ENCODE measurements at places on chromosomes 6 and 20.
A peak's percentile ranks its signal among the peaks of the same experiment; 100 is the strongest.

DNA sequence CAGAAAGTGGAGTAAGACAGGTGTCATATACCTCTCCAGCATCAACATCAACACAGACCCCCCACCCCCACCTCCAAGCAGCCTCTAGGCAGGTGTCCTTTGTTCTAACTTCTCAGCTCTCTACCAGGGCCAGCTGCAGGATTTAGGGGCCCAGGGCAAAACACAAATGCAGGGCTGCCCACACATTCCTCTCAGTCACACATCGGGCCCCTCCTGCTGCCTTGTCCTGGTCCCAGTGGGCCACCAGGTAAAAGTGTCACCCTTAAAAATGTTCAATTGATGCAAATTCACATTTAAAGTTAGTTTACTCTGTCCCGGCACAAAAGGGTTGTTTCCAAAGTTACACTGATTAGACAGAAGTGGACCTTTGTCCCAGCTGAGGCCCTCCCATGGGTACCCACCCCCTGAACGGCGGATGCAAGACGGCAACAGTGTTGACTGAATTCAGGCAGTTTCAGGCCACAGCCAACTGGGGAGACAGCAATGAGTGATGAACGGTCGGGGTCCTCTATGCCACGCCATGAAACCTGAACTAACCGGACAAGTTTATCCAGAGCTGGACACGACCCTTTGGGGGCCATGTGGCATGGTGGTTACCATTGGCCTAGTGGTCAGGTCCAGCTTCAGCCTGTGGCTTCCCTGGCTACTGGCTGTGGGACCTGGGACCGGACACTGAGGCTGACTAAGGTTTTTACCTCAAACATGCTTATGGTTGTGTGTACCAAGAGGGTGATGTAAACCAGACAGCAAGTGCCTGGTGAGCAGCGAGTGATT lies 52.2 kb upstream of the UNC93A start:
- DNase-seq, result no peak

DNA sequence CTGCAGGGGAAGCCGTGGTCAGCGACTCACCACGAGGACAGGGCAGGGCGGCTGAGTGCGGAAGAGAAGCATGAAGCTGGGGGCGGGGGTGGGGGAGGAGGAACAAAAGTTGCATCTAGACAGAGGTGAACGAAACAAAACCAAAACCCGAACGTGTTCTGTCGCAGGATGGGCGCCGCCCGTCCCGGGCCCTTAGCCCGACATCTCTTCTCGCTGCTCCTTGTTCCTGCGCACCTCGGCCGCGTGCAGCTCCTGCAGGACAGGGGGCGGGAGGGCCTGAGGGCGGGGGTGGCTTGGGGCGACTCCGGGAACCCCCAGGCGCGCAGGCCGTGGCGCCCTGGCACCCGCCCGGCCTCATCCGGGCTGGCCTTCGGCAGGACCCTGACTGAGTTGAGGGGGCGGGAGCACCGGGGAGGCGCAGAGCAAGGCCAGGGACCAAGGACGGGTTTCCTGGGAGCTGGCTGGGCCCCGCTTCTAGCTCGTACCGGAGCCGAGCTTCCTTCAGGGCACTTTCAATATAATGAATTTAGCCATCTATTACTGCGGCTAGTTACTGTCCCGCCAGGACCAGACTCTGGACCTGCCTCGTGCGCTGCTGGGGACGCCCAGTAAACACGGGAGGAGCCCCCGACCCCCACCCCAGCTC lies 12.0 kb downstream of the STMN3 start:
- DNase-seq, result no peak

DNA sequence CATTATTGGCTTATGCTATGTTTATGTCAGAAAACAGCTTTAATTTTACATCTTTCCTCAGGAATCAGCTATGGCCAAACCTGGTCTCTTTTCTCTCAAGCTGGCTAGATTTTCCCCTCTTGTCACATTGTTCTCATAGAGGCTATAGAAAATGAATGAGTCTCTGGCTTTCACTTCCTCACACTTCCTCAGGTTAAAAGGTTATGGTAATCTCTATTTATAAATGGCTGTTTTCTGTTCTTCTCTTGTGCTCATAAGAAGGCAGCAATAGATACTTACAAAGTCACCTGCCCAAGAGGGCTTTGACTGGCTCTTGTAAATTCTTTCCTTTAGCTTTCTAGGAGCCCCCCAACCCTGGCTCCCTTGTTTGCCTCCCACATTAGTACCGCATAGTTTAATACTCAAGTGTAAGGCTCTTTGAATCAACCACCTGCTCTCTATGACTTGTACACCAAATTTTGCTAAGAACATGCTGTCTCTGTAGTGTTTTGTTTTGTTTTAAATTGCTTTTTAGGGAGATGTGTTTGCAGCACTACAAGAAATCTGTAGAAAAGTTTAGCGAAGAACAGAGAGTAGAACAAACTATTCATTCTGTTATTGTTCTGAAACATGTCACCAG lies 897.4 kb upstream of the CITED2 start:
- DNase-seq, result no peak

GRCh38 chr6:164086076-164086887 lies 671.8 kb downstream of the QKI start:
- no peak for DNase-seq

DNA sequence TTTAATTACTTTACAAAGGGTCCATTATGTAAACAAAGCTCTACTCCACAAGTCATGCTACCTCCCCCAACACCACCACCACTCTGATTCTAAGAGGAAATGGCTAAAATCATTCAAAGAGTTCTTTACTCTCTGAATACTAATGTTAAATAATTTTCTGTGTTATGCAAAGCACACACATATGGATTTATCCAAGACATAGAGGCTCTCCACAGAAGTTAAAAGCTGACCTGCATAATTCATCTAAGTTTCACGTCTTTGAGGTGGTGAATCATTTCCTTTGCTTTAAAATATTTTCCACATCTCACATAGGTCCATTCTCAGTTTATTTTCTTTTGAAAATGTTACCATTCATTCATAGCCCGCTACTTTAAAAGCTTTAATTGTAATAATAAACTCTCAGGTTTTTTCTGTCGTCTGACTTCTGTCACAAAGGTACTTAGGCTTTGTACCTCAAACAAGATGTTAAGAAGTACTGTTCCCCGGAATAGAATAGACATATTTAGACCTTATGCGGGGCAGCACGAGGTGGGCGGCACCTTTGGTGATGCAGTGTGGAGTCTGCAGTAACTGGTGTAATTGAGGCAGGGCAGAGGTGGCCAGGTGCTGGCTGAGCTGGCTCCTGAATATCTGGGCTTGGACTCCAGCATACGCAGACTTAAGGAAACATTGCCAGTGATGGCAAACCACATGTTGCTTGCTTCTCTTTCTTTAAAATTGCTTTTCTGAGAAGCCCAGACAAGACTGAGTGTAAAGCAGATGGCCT lies 55.8 kb downstream of the KIF6 start:
- no peak for DNase-seq

- DNase-seq, result no peak
These were observed 2.2 kb downstream of the NKX2-4 start for GRCh38 chr20:21395051-21395665.

DNA sequence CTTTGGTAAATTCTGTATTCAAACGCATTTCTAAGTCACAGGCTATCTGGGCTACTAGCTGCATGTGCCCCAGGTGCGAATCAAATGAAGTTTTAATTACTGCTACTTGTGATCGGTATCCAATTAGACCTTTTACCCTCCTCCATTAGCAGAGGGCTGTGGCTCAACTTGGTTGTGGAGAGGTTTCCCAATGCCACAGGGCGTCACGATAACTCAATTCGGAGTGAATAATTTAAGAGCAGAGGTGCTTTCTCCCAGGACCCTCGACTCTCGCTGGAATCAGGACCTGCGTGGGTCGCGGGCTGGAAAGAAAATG lies 640 bp downstream of the SAYSD1 start:
- peak; percentile 44 for DNase-seq

- no peak for DNase-seq
These were observed 318.8 kb downstream of the ZFAND3 start for GRCh38 chr6:38138374-38138773.

GRCh38 chr20:60050193-60050947 lies 92.1 kb downstream of the CDH26 start:
- no peak for DNase-seq

- no peak for DNase-seq
These were observed 7.9 kb downstream of the ZNF76 start for GRCh38 chr6:35267446-35267845.

DNA sequence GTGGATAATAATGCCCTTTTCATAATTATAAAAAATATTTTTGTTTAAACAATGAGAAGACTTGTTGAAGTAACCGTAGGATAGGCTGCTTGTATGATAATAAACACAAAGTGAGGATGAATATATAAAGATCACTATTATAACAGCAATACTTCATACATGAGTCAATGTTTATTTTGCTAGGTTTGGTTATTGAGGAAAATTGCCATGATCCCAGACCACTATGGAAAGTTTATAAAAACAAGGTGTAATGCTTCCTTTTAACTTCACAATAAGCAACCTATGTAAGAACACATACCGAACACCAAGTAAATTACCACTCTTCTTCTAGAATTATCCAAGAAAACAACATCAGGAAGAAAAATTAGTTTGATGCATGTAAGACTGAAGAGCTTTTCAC lies 495.3 kb upstream of the RNF217 start:
- DNase-seq, result no peak

GRCh38 chr6:13282393-13283069 lies 45.8 kb downstream of the TBC1D7 start:
- no peak for DNase-seq

DNA sequence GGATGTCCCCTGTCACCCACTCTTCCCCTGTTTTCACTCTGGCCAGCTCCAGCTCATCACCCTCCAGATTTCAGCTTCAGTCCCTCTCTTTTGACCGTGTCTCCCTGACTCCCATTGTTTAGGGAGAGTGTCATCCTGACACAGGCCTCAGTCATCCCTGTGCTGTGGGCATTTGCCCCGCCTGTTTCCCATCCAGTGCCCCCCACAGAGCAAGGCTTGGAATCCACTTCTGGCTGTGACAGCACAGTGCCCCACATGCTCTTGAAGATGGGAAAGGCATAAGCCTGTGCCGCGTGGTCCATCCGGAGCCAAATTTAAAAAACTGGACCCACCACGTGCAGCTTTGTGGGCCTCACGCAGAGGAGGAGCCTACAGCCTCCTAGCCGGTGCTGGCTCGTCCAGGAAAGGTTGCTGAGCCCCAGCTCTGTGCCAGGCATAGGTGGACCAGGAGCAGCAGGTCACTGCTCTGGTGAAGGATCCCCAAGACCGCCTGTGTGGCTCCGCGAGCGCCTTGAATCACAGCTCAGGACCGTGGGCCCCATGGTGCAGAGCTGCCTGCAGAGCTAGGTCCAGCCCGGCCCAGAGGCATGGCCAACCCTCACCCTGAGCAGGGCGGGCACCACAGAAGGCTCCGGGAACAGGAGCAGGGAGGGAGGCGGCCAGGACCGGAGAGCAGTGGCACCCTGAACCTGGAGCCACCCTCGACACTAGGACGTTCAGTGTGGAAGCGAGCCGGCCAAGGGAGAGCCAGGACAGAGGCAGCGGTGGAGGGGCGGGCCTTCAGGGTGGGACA lies 172.8 kb downstream of the CDH4 start:
- DNase-seq, result no peak

DNA sequence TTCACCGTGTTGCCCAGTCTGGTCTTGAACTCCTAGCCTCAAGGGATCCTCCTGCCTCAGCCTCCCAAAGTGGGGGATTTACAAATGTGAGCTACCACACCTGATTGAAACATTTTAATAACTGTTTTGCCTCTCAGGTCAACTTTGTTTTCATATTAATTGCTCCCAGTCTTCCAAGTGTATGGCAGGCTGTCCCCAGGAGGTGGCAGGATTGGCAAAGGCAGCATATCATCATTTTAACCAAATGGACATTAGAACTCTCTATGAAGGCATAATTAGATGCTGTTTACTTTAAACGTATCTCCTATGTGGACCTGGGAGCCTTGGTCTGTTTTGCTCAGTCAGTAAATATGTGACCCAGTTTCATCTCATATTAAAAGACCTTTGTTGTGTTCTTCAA lies 59.2 kb upstream of the CSE1L start:
- DNase-seq, result peak; percentile 6

Data from NCI-H1694 treated with DMSO at 0.1 percent for 48 hours (cell line).